Stimulated activated CD4-positive, alpha-beta T cell treated with anti-CD3 and anti-CD28 coated beads, Interleukin-1b, Interleukin-23, amount 100 ng/mL, for 1 hour (primary cell): ENCODE measurements at places on chromosomes 5 and 9.

DNA sequence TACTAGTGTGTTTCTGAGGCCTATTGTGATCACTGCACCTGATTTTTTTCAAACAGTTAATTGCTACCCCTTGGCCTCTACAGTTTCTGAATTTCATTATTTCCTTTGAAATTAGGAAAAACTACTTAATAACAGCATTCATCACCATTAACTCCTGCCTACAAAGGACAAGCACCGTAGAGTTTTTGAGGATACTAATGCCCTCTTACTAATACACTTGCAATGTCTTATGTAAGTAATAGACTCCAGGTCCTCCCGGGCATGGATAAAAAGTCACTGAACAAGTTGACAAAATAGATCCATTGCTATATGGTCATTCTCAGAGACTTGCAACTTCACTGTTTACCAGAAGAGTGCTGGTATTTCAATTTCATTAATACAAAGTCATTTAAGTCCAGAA is 1172.5 kb downstream of the CDH12 start:
- DNase-seq: no peak

DNA sequence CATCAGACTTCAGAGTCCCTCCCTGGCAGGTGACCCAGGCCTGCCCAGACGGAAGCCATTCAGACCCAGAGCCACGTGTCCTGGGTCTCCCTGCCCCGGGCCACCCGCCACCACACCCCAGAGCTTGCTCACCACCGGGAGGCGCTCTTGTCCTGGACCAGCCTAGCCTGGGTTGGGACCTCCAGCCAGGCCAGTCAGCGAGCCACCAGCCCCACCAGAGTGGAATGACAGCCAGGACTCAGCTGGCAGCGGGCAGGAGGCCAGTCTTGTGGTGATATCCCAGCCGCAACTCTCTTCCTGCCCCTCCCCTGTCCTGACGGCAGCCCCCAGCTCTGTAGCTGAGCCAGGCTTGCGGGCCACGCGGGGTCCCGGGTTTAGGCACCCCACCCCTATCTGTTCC is 1.7 kb upstream of the PTGDS start:
- no peak for DNase-seq

DNA sequence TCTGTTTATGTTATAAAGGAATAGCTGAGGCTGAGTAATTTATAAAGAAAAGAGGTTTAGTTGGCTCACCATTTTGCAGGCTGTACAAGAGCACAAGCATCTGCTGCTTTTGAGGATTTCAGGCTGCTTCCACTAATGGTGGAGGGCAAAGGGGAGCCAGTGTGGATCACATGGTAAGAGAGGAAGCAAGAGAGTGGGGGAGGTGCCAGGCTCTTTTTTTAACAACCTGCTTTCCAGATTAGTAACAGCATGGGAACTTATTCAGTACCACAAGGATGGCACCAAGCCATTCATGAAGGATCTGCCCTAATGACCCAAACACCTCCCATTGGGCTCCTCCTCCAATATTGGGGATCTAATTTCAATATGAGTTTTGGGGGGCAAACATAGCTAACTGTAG is 40.4 kb downstream of the CCL28 start:
- DNase-seq: no peak

DNA sequence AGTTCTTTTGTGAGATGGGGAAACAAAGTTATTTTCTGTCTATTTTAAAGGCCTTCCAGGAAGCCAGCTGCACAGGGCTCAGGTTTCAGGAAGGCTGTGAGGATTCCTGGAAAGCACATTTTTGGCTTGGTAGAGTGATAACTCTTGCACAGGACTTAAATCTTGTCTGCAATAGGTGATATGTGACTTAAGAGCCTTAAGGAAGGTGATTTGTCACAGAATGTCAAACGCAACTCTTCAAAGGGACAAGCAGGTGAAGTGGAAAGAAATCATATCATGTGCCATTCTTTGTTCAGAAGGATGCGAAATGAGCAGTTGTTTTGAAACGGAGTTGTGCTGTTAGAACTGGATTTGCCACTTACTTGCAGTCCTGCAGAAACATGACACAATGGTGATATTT is 459.3 kb downstream of the MAT2B start:
- no peak for DNase-seq

GRCh38 chr9:125134976-125135375 is 8.4 kb downstream of the SCAI start:
- DNase-seq: no peak
